ENCODE measurements at places on chromosomes 7 and 10.
A peak's percentile ranks its signal among the peaks of the same experiment; 100 is the strongest.

GRCh38 chr10:106942035-106942662 lies 222.4 kb downstream of the SORCS1 start:
- DNase-seq = no peak

DNA sequence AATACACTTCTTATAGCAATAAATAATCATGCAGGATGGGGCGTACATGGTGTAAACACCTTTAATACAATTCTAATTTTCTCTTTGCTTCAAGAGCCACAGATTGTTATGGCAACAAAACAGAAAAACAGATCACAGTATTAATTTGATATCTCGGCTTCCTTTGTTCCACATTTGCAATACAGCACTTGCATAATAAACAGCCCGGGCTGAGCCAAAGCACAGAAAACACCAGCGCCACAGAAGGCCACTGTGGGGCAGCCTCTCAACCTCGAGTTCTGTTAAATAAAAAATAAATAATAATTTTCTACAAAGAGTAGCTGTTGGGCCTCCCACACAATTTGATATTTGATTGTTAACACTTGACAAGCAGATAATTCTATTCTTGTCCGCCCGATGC lies 255.9 kb downstream of the USP6NL start:
- no peak for DNase-seq

GRCh38 chr10:10438335-10439100 lies 579.2 kb upstream of the CELF2 start:
- no peak for DNase-seq

DNA sequence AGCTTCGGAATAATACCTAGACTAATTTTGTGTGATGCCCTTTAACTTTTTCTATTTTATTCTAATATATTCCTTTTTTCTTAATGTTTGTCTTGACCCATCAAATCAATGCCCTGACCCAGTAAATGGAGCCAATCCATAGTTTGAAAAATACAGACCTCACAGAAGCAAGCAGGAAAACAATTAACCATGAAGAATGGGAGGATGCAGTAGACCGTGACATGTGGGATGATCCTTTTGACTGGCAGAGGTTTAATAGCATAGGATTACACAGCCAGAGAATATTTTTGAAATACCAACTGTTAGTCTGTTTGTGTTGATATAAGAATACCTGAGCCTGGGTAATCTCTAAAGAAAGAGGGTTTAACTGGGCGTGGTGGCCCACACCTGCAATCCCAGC lies 142.6 kb upstream of the NEBL start:
- DNase-seq = no peak

DNA sequence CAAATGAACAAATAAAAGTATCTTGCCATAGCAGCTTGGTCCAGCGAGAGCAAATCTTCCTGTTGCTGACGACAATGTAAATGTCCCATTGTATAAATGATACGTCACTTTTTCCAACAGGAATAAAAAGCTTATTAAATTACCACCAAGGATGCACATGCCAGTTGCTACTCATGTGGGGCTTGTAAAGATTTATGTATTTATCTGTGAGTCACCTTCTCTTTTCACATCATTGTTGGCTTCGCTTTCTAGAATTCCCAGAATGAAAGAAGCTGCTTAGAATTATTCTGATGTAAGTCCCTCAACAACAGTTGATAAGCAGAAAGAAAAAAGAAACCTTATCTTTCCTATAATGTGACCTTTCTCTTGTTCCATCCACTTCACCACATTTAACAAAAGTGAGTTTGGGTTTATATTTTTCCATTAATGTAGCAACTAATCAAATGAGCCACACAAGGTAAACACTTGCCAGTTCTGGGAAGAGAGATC lies 22.4 kb downstream of the DNAJC12 start:
- peak; percentile 43 for DNase-seq

DNA sequence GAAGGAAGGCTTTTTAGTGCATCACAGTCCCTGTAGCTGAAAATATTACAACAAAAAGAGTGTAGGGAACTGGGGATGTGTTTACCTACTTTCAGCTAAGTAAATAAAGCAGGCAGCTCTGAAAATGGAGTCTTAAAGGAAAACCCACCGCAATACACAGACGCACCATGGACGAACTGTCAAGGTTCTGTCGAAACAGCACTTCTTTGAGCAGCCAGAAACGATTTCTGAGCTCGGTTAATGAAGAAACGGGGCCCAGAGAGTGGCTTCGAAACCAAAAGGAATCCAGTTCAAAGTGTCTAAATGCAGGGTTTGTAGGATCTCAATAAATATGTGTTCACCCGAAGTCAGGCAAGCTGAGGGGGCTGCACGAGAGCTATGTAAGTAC lies 275.4 kb upstream of the NEBL start:
- no peak for DNase-seq

- DNase-seq = no peak
Measured at GRCh38 chr10:90138844-90139243, 437.5 kb downstream of the KIF20B start.

DNA sequence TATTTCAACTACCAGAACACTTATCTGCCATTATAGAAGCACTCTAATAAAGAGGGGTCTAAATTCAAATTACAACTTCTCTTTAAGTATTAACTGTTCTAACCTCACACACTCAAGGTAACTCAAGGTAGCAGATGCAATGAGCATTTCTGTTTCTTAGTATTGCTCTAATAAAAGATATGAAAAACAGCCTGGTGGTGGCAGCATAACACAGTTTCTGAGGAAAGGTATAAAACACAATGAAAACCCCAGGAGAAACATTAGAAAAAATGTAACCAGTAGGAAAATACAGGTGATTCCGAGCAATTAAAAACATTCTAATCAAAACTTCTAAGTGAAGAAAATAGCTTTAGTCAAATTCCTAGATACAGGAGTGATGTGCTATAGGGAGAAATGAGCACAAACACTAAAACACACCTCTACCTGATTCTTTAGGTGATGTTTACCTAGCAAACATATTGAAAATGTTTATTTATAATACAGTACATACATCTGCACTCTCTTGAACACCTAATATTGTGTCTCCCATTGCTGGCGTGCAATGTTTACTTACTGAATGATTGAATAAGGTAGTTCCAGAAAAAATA lies 3.5 kb downstream of the MKRN1 start:
- peak; percentile 11 for DNase-seq

DNA sequence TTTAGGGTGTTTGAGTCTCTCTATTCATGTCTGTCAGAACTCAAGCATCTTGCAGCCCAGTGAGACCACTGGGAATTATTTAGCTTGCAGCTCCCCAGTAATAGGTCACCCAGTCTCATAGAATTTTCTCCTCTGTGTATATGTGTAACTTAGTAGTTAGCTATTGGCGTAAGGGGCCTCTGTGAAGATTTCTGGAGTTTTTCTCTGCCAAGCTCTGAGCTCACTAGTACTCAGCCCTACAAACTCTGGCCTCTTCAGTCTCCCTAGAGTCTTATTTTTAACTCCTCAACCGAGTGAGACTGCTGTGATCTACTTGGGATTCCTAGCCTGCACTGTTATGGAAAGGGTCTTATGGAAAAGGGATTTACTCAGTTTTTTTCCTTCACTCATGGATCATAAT lies 90.2 kb downstream of the PPP1R9A start:
- no peak for DNase-seq

GRCh38 chr10:79397051-79397450 lies 48.4 kb downstream of the ZCCHC24 start:
- DNase-seq = no peak

DNA sequence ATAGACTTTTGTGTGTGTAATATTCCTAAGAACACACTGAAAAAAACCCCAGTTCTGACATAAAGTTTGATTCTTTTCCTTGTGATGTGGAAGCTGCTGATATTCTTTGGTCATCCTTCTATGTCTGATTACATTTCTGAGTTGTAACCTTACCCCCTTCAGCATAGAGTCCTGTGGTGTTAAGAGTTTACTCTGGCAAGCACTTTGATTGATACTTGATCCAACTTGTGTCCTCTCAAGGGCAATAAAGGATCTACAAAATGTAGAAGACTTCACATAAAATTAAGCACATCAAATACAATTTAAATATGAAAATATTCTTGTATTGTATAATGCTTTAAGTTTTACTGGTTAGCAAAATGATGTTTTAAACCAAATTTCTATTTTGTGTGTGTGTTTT lies 221.7 kb upstream of the DKK1 start:
- no peak for DNase-seq

DNA sequence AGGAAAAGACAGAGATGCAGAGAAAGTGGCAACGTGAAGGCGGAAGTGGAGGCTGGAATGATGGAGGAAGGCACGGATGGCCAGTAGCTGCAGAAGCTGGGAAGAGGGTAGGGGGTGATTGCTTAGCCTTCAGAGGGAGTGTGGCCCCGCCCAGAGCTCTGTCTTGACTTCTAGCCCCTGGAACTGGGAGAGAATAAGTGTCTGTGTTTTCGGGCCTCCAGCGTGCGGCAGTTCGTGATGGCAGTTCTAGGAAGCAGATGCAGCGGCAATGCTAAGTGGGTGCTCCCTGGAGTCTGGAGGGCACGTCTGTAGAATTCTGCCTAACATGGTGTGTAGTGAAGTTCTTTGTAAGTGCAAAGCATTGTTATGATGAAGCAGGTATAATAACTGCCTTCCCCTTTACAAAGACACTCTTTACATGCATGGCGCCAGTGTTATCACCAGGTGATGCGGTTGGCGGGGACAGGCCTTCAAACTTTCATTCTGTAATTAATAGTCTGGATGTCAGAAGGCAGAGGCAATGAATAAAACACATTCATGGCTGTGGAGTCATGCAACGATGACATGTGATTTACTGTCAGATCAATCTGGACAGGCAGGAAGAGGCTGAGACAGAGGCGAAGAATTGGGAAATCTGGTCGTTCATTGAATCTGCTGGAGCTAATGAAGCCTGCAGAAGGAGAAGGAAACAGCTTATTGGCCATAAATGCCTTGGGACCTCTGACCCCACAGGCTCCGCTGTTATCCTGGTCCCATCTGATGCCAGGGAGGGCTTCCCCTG lies 228.6 kb downstream of the GLRX3 start:
- DNase-seq = no peak

Data from NCI-H226 (cell line).